NCI-H2171 (cell line): ENCODE measurements at places on chromosomes 13 and 19.
A peak's percentile ranks its signal among the peaks of the same experiment; 100 is the strongest.

GRCh38 chr19:54439174-54439851 lies 9.7 kb upstream of the LENG8 start:
- DNase-seq = peak; percentile 37

- no peak for DNase-seq
These were observed 4.8 kb upstream of the MYH14 start for GRCh38 chr19:50198431-50199258.

- DNase-seq = no peak
These were observed 7.8 kb upstream of the DGKH start for GRCh38 chr13:42040730-42041010.

DNA sequence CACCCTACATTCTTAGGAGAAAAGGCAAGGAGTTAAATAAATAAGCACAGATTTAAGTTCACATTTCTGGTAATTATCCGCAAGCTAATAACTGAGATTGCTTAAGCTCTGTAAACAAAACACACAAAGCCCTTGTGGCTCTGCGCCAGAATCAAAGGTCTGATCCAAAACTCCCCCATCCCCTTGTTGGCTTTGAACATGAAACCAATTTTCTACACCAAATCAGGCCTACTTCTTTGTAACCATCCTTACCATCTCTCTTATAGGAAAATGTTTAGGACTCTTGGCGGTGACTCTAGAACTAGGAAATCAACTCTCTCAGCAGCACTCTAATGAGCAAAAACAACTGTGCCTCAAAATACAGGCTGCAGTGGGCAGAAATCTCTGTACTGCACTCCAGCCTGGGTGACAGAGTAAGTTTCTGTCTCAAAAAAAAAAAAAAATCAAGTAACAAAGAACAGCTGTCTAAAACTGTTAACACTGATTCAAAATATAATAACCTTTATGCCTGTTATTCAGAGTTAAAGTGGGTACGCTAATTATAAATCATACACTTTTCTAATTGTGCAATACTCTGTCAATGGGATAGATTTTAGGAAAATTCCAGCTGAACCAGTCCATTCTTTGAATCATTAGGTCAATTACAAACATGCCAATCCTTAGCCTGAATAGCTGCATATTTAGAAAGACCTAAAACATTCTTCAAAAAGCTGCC lies 25.8 kb downstream of the ABCC4 start:
- no peak for DNase-seq

GRCh38 chr19:46021531-46022041 lies 1.3 kb downstream of the PGLYRP1 start:
- DNase-seq = no peak

- DNase-seq = no peak
These were observed 29.6 kb upstream of the UBE2L5 start for GRCh38 chr13:30392681-30393045.
